ENCODE measurements at places on chromosomes 13 and 19.

DNA sequence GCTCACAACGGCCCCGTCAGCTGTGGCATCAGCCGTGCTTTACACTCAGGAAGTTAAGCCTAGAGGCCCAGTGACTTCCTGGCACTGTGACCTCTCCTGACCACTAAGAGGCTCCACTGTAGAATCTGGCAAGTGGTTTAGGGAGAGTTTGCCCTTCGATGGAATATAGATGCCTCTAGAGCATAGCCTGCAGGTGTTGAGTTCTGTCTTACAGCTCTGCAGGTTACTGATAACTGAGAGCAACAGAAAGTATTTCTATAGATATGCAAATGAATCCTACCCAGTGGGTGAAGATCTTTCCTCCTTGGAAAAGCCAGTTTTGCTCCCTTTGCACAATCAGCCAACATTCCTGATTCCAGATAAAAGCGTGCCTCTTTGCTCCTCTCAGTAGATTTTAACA, 35.8 kb downstream of the ATP12A start:
- no peak for DNase-seq

GRCh38 chr13:53821632-53822031, 793.0 kb downstream of the OLFM4 start:
- DNase-seq, result no peak

DNA sequence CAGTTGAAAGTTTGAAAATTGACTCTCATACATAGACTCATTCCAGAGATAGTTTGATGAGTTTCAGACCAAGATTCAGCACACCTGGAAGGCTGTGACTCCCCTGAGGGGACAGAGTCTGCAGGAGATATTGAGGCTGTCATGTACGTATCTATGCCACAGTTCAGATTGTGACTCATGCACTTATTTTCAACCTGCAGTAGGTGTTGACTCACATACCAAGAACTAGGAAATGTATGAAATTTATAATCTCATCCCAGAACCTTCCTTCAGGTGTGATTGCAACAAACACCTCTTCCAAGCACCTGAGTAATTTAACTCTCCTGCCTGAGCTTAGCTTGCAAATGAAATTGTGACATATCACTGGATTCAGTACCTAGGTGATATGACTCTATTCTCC, 64.4 kb upstream of the ZNF43 start:
- DNase-seq, result no peak

DNA sequence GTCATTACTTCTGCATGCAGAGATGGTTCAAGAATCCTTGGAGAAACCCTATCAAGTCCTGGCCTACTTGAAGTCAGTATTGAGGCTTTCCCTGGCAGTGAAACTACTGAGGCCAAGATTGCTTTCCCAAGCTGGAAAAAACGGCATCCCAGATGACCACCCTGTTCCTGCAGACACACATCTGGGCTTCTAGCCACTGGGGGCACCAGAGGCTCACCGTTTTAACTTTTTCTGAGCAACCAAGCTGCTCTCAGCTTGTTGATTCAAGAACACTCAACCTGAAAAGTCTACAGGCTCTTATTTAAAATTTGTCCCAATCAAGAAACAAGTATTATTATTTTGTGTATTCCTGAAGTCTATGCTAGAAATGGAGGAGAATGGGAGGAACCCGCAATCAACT, 66.6 kb downstream of the SPRYD7 start:
- DNase-seq, result peak; percentile 11
